Adipocyte (in vitro differentiated cells): ENCODE measurements at places on chromosomes 3 and 15.

DNA sequence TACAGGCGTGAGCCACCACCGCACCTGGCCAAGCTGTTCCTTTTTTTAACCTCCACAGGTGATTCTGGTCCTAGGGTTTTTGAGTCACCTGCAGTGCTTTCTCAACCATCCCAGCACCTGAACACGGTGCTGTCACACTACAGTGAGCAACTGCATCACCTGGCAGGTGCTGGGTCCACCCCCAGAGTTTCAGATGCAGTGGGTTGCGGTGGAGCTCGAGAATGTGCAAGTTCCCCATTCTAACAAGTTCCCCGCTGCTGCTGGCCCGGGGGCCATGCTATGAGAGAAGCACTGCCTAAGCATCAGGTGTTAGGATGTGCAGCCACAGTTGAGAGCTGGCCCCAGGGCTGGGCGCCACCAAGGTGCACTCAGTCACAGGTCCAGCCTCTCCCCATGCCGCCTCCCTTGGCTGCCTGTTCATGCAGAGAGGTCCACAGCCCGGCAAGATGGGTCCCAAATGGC, 18.0 kb downstream of the ISG20 start:
- no peak for DNase-seq

DNA sequence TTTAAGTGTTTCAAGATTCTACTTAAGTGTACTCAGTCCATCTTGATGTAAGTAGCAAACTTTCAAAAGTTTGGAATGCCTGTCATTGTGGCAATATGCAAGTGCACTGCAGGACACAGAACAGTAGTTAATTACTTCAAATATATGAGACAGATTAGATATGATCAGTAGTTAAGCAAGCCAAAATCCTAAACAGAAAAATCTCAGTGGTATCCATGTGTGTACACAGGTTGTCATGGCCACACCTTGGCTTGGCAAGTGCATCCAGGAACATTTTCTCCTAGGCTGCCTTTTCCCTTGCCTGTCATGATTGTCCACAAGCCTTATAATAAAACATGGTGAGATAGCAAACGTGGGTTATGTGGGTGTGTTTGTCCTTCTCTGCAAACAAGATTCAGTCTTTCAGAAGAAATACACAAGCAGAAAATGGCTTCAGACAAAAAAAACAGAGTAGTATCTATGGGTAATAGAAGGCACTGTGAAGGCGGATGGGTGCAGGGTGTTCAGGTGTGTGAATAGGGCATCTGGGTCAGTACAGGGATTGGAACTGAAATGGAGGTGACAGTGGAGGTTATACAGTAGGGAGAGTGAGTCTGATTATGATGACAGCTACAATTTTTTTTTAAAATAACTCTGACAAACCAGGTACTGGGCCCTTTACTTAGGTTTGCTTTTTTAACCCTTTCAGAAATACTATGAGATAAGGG, 229.0 kb upstream of the LRIG1 start:
- DNase-seq, result no peak

DNA sequence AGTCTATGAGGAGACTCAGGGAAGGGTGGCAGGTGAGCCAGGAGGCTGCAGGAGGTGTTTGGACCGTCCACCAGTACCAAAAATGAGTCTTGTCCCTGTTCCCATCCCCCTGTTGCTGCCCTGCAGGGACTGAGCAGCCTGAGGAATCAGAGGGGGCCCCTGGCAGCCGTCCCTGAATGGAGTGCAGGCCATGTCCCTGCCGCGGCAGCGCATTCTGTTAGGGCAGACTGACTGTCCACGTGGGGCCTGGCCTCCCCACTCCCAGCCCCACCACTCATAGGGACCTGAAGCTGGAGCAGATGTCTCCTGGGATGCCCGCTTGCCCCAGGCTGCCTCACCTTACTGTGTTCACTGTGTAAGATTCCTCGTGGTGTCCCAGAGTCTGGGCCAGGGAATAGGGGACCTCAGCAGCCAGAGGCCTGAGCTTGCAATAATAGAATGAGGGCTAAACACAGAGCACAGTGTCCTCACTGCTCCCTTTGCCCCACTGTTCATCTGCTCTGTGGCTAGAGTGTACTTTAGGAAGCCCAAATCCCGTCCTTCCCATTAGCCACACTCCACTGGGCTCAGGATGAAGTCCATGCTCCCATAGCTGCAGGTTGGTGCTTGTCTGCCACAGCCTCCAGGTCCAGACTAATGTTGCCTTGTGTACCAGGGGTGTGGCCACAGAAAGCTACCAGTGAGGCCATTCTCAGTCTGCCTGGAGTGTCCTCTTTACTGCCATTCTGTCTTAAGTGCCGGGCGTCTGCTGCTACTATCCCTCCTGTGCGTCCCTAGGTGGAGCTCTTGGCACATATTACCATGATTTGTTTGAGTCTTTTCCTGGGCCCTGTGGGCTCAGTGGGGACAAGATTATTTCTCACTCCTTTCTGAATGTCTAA, 63.2 kb downstream of the HCN4 start:
- DNase-seq, result peak; percentile 75

- no peak for DNase-seq
Observed at GRCh38 chr3:38543586-38543985, 47.4 kb downstream of the EXOG start.

DNA sequence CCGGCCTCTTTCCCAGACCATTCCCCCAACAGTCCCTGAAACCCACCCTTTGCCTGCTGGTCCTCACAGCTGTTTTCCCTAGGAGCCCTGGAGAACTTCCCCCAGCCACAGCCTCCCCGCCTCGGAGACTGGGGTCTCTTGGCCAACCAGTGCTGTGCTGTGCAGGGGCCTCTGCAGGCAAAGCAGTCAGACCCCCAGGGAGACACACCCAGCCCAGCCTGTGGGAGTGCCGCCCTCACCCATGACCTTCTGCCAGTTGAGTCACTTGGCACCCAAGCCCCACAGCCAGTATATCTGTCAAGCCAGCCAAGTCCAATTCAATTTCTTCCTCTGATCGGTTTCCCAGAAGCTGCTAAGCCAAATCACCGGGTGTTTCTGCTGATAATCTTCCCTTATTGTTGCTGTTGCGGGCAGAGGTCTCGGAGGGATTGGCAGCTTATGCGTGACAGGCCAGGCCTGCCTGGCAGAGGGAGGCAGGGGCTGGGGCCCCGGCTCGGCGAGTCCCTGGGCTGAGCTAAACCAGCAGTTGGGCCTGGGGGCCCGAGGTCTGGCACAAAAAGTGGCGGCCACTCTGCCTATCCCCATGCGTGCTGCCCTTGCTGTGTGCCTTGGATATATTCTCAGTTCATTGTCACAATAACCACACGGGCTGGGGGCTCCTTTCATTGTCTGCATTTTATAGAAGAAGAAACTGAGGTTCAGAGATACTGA, 65.6 kb upstream of the SLC6A1 start:
- no peak for DNase-seq

DNA sequence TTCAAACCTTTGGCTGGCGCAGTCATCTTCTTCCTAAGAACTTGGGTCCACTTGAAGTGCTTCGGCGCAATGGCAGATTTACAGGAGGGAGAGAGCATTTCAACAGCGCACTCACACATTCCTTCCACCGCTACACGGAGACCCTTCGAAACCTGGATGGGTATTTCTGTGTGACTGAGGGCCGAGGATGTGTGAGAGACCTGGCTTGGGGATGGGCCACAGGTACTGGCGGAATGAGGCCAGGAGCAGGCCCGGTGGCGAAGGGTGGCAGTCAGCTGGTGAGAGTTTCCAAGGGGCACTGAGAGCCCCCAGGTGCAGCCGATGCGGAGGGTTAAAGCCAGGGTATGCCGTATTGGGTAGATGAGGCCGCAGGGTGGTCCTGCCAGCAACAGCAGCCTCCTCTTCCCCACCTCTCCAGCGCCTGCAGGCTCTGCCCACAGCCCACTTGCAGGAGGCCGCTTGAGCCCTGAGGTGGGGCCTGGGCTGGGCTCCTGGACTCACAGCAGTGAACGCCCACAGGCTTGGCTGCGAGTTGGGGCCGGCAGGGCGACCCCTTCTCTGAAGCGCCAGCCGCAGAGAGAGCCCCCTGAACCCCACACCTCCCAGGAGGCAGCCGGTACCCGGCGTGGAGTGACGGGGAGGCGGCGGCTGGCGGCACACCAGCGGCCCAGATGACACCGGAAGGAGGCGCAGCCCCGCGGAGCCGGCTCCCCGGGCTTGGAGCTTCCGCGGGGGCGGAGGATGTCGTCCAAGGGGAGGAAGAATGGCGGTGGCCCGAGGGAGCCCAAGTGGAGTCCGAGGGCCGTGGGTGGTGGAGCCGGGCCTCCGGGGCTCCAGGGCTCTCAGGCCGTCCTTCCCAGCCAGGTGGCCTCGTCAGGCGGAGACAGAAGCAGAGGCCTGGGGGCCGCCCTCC, 166.5 kb downstream of the NSMCE3 start:
- no peak for DNase-seq

GRCh38 chr3:73449774-73450173, 175.0 kb downstream of the PDZRN3 start:
- no peak for DNase-seq
